ENCODE measurements at places on chromosomes 1 and 21. TPM values are rescaled to one million over a fixed set of nuclear protein-coding genes. Genes with fewer than 3 reads are reported as not detected.

Gene CYYR1
- not detected for total RNA-seq

Gene NFASC
- 2.2 TPM for total RNA-seq

Gene OPTC
- not detected for total RNA-seq

Gene LDLRAD1
- total RNA-seq, result not detected

Gene PSEN2
- total RNA-seq, result 28.0 TPM

Gene PRAMEF25
- not detected for total RNA-seq

Gene PLEKHN1
- 4.9 TPM for total RNA-seq

Gene CFAP141
- not detected for total RNA-seq

Gene RNU1-3
- not detected for total RNA-seq

Gene JAM2
- total RNA-seq, result not detected

Gene CELA3B
- total RNA-seq, result not detected

Gene RGS16
- total RNA-seq, result 0.15 TPM

Gene SLC1A7
- total RNA-seq, result not detected

Gene UBXN10
- not detected for total RNA-seq

Gene DCDC2B
- total RNA-seq, result not detected

Gene SLC30A10
- 0.05 TPM for total RNA-seq

Gene HSD3B2
- total RNA-seq, result not detected

Gene VWA5B1
- total RNA-seq, result not detected

Gene NAV1
- 10.7 TPM for total RNA-seq

Gene AMY2A
- total RNA-seq, result not detected

Gene PIGV
- 5.3 TPM for total RNA-seq

Gene HUNK
- total RNA-seq, result 1.3 TPM

Gene TMEM200B
- 0.14 TPM for total RNA-seq

Gene PPM1J
- total RNA-seq, result 1.5 TPM

Gene SNAPIN
- total RNA-seq, result 56.4 TPM

Gene GPR61
- not detected for total RNA-seq

Gene GSTM1
- not detected for total RNA-seq

Gene SPTA1
- total RNA-seq, result not detected

Gene KLF17
- total RNA-seq, result 0.43 TPM

Gene LCA5L
- 0.97 TPM for total RNA-seq

Gene FLG2
- total RNA-seq, result not detected

Gene ALPL
- total RNA-seq, result 0.33 TPM

Gene WDR64
- not detected for total RNA-seq

Gene PRAMEF17
- not detected for total RNA-seq

Gene PLPPR4
- not detected for total RNA-seq

Gene HENMT1
- total RNA-seq, result 6.0 TPM

Gene OTUD3
- total RNA-seq, result 3.0 TPM

Gene PEA15
- 210 TPM for total RNA-seq

Gene EYA3
- total RNA-seq, result 5.9 TPM

Gene LYPD8
- not detected for total RNA-seq

Gene HRNR
- total RNA-seq, result not detected

Gene DNASE2B
- total RNA-seq, result not detected

Gene PRELP
- not detected for total RNA-seq

Gene CHIA
- total RNA-seq, result not detected

Gene IARS2
- total RNA-seq, result 103 TPM

Gene ACTA1
- 0.13 TPM for total RNA-seq

Gene LCE1A
- total RNA-seq, result not detected

Gene SPATA46
- not detected for total RNA-seq

Gene DISP3
- 0.28 TPM for total RNA-seq

Gene CEP170
- 31.6 TPM for total RNA-seq

Gene DENND2C
- 0.47 TPM for total RNA-seq

Gene CNKSR1
- total RNA-seq, result 0.45 TPM

Gene C1orf87
- total RNA-seq, result not detected

Data from A549 treated with CpdA at 1 μM for 4 hours (cell line).